ENCODE measurements at places on chromosomes 1 and 21.
A peak's percentile ranks its signal among the peaks of the same experiment; 100 is the strongest.

DNA sequence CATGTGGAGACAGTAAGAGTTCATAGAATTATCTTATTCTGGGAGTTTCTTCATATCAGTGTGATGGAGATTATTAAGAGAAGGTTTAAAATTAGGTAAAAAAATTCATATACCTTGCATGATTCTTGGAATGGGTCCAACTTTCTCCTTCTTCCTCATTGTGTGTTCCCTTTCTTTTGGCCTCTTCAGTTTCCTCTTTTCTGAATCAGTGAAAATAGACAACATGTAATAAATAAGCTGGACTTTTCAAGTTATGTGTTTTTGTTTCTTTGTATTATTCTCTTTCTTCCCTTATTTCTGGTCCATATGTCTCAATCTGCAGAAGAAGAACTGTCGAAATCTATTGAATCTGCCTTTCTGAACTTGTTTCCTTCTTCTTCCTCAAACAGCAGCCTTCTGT, 30.5 kb downstream of the C4BPA start:
- no peak for DNase-seq

DNA sequence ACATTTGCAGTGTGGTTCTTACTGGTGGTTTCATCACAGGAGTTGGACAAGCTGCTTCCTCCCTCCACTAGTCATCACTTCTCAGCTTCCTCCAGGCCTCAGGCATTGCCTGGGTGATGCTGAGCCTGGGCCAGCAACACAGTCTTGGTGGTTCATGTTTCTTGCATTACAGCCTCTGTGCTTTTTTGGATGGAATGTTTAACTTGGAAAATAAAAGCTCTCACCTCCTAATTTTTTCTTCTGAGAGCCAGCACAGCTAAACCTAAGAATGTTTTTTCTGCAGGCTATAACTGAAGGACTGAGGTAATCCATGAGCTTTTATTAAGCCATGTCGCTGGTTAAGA, 66.1 kb upstream of the RHOU start:
- DNase-seq = no peak

GRCh38 chr1:112714313-112715263, 544 bp downstream of the PPM1J start:
- DNase-seq = peak; percentile 35

DNA sequence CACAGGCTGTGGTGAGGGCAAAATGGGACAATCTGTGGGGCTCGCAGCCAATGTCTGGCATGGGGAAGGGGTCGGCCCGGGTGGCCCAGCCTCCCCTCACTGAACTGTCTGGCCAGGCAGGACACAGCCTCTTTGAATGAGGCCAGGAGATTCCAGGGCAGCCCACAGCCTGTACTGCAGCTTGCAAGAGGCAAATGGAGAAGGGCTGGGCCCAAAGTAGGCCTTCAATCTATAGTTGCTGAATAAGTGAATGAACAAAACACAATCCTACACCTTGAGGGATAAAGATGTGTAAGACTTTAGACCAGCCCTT, 23.2 kb downstream of the SLC27A3 start:
- no peak for DNase-seq

- no peak for DNase-seq
Measured at GRCh38 chr1:19489996-19490395, 4.7 kb upstream of the CAPZB start.

GRCh38 chr1:6795203-6795602, 9.9 kb downstream of the CAMTA1 start:
- no peak for DNase-seq

DNA sequence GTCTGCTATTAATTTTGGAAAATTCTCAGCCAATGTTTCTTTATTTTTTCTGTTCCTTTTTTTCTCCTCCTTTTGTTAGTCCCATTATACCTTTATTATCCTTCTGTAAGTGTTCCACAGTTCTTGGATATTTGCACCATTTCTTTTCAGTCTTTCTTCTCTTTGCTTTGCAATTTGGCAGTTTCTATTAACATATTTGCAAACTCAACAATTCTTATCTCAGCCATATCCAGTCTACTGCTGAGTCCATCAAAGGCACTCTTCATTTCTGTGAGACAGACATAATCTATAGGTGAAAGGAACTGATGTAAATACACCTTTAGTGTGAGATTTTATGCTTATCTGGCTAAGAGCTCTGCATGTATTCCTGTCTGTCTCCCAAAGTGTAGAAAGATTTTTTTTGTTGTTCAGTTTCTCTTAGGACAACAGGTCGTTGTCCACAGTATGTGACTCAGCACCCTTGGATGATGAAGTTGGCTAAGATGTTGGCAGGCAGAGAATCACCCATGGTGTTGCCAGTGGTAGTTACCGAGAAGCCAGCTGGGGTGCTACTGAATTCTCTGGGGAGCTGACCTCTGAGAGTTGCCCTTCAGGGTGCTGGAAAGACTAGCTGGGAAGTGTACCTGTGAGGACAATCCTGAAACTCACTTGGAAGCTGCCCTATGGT, 38.4 kb downstream of the LEPR start:
- DNase-seq = no peak

- no peak for DNase-seq
Measured at GRCh38 chr1:183636334-183636682, 725 bp upstream of the ARPC5 start.

DNA sequence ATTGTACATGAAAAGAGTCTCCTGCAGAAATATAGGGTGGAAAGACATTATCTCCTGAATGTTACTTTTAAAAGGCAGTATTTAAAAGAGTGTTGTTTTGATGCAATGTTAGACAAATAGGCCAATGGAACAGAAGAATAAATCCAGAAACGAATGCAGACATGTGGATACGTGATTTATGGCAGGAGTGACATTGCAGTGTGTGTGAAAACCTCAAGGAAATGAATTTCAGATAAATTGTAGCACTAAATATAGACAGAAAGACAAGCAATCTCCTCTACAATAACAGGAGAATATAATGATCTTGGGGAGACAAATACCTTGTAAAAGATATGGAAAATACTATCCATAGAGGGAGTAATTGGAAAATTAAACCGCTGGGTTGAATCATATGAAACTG, 387.8 kb upstream of the CHRM3 start:
- DNase-seq = no peak

- DNase-seq = no peak
Measured at GRCh38 chr1:47681735-47682134, 243.9 kb downstream of the FOXD2 start.

All from stimulated activated CD4-positive, alpha-beta T cell treated with anti-CD3 and anti-CD28 coated beads, Interleukin-15, amount 100 ng/mL, for 24 hours (primary cell).